Pancreas (tissue), 10 donors: ENCODE measurements at places on chromosomes 2 and 18. TPM values are rescaled to one million over a fixed set of nuclear protein-coding genes. Genes with fewer than 3 reads are reported as not detected.

GRCh38 chr2:145258903-145259579, 739.1 kb upstream of the ZEB2 start:
- DNase-seq: no peak

DNA sequence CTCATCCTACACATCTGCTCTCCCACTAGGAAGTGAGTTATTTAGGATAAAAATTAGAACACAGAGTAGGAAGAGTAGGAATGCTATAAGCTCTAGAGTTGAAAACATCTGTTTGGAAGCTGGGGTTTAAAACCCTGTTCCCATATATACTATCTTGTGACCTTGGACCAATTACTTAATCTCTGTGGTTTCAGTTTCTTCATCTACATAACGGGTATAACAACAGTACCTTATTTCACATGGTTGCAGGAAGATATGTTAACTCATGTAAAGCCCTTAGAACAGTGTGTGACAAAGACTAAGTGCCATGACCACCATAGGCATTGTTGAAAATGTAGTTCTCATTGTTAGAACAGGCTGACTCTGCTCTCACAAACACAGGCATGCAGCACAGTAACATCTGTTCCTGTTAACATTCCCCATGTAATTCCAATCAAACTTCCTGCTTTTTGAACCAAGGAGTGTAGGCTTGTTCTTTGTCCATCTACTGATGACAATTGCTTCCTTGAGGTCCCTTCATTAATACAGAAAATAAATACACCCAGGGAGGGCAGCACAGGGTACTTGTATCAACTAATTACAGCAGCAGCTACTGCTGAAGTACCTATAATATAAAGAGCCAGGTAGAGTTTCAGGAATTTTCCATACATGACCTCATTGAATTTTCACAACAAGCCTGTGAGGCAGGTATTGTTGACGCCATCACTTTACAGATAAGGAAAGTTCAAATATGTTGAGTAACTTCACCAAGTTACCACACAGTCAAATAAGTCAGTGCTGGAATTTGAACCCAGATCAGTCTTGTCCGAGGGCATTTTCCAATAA, 204.2 kb downstream of the L3MBTL4 start:
- DNase-seq: no peak

DNA sequence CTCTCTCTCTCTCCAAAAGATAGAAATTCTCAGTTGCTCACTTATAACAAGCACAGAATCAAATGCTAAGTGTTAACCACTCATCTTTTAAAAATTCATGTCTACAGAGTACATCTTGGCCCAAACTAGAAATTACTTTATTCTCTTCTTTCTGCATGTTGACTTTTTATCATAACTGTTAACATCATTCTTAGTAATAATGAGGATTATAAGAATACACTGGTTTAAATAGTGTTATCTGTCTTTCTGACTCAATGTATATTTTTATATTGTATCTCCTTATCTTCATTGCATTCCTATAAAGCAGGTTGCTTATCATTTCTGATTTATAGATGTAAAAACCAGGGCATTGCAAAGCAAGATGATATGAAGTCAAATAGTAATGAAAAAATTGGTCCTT, 17.8 kb upstream of the KLF7 start:
- no peak for DNase-seq

DNA sequence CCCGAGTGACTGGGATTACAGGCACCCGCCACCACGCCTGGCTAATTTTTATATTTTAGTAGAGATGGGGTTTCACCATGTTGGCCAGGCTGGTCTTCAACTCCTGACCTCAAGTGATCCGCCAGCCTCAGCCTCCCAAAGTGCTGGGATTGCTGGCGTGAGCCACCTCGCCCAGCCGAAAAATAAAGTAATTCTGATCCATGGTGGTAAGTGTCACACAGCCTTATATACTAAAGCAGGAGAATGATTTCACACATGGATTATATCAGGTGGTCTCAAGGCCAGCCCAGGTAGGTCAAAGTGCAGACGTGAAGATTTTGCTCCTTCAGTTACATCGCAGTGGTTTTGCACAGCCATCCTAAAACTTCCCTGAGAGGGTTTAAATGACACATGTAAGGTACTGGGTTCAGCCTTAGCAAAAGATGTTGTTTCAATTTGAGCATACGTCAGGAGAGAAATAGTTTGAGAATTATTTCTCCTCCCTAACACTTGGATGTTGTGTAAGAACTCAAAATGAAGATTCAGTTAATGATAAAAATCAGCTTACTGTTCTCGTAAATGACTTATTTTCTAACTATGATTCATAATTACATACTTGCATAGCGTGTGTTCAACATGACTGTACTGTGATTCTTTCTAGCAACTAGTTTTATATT, 93.0 kb upstream of the SLC39A10 start:
- DNase-seq: no peak

- DNase-seq: no peak
Measured at GRCh38 chr2:43325107-43325811, 98.9 kb upstream of the ZFP36L2 start.

GRCh38 chr18:65498605-65499004, 252.2 kb upstream of the CDH7 start:
- DNase-seq: no peak

- DNase-seq: no peak
Measured at GRCh38 chr2:64718250-64718885, 64.7 kb upstream of the SERTAD2 start.

DNA sequence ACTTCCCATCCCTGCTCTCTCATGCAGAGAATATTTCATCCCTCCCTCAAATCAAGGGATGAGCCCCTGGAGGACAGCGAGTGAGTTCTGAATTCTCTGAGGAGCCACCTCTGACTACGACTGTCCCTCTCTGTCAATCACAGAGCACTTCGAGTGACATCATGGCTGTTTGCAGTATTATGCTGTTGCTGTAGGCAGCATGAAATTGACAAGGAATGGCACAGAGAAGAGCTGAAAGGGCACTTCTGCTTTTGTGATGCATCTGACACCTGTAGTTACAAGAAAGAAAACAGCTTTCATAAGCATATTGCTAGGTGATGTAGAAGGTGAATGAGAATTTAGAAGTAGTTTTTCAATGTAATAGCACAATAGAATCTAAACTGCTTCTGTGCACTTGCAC, 166.9 kb downstream of the ARHGAP15 start:
- no peak for DNase-seq

DNA sequence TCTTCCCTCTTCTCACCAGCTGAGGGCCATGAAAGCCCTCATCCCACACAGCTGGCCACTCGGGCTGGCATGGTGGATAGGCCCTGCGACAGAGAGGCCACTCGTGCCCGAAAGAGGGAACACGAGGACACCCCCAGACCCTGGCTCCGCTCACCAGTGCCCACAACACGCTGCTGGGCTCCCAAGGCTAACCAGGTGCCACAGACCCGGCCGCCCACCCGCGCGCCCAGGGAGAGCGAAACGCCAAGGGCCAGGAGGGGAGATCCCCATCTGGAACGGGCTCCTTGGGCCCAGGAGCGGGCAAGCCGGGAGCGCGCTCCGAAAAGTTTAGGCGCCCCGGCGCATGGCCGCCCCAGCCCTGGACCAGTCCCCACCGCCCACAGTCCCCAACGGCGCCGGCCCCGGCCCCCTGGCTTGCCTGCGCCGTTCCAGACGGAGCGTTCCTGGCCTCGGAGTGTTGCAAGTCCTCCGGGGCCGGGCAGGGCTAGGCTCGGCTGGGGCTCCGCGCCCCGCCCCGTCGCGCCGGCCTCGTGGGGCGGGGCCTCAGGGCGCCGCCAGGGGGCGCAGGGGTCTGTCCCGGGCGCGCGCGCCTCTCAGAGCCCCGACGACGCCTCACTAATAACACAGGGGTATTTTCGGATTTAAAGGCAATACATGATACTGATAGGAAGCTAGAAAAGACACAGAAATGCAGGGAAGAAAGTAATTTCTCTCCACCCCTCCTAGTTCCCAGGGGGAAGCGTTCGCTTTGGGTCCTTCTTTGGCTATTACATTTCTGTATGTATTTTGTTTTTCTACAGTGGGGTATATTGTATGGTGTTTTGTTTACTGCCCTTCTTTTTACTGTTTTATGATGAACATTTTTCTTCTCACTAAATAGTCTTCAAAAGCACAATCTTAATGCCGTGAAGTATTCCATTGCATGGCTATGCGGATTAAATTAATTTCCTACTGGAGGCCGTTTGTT, at the start of gene TMBIM1:
TSS of gene TMBIM1 (minus strand) at position 456 of the 967 bp plus-strand sequence. CDS start 10,362 bp downstream, outside the sequence.
- DNase-seq: peak; percentile 87

GRCh38 chr2:99072551-99072950, 69.0 kb upstream of the C2orf15 start:
- no peak for DNase-seq

DNA sequence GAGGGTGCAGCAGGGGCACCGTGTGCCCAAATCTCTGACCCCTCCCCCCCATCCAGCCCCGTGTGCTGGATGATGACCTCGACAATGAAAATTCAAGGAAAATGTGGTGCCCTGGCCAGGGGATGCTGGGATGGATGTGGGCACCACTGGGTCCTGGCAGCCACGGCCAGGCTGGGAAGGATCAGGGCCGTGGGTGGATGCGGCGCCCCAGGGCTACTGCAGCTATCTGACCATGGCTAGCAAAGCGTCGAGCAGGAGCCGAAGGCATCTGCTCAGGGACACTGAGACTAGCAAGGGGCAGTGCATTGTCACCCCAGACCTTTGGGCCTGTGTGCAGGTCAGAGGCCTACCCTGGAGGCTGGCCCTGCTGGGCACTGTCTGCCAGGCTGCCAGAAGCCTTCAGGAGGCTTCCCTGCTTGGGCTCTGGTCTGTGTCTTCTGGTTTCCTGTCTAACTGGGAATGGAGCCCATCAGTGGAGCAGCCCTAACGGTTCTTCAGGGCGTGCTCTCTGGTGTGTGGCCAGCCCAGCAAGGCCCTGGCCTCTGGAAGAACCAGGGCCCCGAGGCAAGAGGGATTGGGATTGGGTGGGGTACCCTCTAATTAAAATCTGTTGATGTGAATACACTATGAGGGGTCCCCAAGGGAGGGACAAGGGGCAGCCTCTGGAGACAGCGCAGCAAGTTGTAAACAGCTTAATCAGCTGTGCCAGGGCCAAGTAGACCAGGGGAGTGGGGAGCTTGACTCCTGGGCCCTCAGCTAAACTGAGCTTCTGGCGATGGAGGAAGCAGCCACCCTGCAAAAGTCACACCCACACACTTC, 98.0 kb downstream of the STPG4 start:
- no peak for DNase-seq

- no peak for DNase-seq
Measured at GRCh38 chr18:39620551-39621168, 2055.1 kb upstream of the CELF4 start.

GRCh38 chr18:78768221-78768620, 211.4 kb upstream of the SALL3 start:
- DNase-seq: peak; percentile 48

DNA sequence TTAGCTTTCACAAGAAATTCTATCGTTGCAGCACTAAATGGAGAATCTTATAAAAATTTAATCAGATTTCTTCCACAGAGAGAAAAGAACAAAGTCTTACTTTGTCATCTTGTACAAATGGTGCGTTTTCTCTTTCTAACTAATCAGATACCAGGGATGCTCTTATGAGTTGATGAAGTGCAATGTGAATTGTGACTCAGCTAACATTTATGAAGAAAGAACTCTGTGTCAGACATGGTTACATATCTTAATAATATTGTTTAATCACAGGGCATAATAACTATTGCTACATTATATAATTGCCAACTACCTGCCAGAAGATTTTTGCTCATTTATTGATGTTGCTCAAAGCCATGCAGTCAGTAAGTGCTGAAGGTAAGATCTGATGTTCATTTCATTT, 465.0 kb downstream of the CCDC85A start:
- DNase-seq: no peak

- no peak for DNase-seq
Measured at GRCh38 chr2:196171946-196172345, 568 bp upstream of the STK17B start.

DNA sequence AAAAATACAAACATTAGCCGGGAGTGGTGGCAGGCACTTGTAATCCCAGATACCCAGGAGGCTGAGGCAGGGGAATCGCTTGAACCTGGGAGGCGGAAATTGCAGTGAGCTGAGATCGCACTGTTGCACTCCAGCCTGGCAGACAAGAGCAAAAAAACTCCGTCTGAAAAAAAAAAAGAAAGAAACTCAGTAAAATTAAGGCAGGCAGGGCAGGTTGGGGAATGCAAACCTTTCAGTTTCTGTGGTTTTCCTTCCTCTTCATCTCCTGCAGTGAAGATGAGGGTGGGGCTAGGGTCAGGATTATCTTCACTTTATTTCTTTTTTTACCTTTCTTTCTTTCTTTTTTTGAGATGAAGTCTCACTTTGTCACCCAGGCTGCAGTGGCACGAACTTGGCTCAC, 43.2 kb upstream of the PSME4 start:
- DNase-seq: no peak

- no peak for DNase-seq
Measured at GRCh38 chr18:73888565-73888964, 259.1 kb downstream of the FBXO15 start.

DNA sequence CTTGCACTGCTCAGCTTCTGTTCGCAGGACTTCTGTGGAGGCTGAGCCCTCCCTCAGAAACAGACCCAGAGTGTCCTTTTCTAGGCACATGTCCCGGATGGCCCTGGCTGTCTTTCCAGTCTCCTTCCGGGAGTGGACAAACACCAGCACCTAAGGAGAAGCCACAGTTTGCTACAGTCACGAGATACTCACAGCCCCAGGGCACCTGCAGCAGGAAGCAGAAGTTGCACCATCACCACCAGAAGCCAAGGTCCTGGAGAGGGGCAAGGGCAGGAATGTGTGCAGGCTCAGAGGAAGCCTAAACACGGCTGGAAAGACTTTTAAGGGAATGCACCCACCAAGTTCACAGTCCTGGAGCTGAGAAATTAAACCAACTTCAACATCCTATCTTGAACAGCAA, 13.6 kb downstream of the SNRNP200 start:
- no peak for DNase-seq

DNA sequence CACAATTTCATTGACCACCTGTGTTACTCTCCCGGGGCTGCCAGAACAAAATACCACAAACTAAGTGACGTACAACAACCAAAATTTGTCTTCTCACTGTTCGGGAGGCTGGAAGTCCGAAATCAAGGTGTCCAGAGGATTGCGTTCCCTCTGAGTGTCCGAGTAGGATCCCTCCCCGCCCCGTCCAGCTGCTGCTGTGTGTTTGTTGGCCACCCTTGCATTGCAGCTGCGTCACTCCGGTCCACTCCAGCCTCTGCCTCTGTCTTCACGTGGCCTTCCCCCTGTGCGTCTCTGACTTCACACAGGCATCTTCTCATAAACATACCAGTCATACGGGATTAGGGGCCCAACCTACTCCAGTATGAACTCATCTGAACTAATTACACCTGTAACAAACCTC, 251.8 kb upstream of the SMIM21 start:
- DNase-seq: no peak

GRCh38 chr2:62704654-62705006, 883 bp upstream of the EHBP1 start:
- no peak for DNase-seq

CD8B2 gene
- total RNA-seq: 0.25 TPM

IKZF2 gene
- total RNA-seq: 3.1 TPM

SFTPB gene
- not detected for total RNA-seq

TNS1 gene
- 137 TPM for total RNA-seq

SLC38A11 gene
- total RNA-seq: 2.0 TPM

CPO gene
- total RNA-seq: 0.14 TPM

MAP3K20 gene
- total RNA-seq: 6.6 TPM

SLC19A3 gene
- total RNA-seq: 1.0 TPM

ZBTB14 gene
- total RNA-seq: 4.8 TPM

DUSP19 gene
- total RNA-seq: 2.3 TPM

SERPINB10 gene
- not detected for total RNA-seq

ELP2 gene
- total RNA-seq: 44.7 TPM

LYPD1 gene
- total RNA-seq: 20.5 TPM

CYP27A1 gene
- total RNA-seq: 4.0 TPM

COLEC12 gene
- 3.2 TPM for total RNA-seq

BCL2 gene
- 9.0 TPM for total RNA-seq
